ENCODE measurements at places on chromosomes 4 and X.
A peak's percentile ranks its signal among the peaks of the same experiment; 100 is the strongest.

GRCh38 chrX:15882704-15883539 is 28.3 kb upstream of the AP1S2 start:
- DNase-seq = no peak

DNA sequence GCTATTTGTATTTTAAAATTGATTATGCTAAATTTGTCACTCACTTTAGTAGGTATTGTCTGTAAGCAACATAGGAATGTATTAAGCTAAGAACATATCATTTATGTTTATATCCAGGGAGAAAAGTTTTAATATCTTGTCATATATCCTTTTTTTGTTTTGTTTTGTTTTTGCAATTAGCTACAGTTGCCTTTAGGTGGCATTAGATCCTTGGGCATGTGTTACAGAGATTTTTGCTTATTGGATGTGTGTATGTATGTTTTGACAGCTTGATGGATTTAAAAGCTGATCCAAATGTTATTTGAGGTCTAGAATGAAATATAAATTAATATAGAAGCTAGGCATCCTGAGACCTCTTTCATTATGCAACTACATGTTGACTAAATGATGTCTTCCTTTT is 36.1 kb upstream of the OTUD4 start:
- no peak for DNase-seq

GRCh38 chr4:73822812-73823504 is 13.5 kb upstream of the CXCL6 start:
- DNase-seq = no peak

DNA sequence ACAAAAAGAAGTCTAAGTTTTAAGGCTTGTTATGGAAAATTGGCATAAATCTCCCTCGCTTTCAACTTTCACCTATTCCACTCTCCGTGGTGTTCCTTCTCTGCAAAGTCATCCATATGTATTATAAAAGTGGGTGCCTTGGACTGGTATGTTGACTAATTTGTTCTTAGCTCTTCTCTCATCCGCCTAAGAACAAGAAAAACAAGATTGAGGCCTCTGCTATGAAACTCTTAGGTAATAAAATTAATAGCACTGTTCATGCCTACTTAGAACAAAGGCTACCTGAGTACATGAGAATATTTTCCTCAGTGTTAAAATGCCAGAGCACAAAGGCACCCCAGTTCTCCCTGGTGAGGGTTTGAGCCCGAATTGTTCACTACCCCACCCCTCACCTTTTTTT is 1.3 kb downstream of the CNGA1 start:
- DNase-seq = no peak

DNA sequence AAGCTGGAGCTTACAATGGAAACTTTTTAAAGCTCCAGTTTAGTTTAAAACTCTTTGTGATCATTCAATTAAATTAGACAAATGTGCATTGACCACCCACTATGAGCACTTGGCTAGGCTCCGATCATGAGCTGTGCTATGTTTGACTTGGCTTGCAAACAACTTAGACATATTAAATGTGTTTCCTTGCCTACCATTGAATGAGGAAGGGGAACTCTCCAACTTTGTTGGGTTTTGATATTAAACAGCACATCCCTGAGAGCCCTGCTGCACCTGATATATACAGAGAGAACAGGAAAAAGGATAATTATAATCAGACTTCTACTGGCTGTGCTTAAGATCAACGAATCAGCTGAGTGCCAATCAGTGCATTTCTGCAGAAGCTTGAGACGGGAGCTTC is 71.4 kb upstream of the ADGRL3 start:
- no peak for DNase-seq

- DNase-seq = no peak
These were observed 82.9 kb downstream of the CLCN4 start for GRCh38 chrX:10239611-10240064.

- no peak for DNase-seq
These were observed 15.6 kb upstream of the ART3 start for GRCh38 chr4:76058888-76059426.

GRCh38 chr4:39706334-39706733 is 8.4 kb downstream of the UBE2K start:
- DNase-seq = no peak

GRCh38 chr4:34950926-34951325 is 1293.4 kb downstream of the ARAP2 start:
- DNase-seq = no peak

DNA sequence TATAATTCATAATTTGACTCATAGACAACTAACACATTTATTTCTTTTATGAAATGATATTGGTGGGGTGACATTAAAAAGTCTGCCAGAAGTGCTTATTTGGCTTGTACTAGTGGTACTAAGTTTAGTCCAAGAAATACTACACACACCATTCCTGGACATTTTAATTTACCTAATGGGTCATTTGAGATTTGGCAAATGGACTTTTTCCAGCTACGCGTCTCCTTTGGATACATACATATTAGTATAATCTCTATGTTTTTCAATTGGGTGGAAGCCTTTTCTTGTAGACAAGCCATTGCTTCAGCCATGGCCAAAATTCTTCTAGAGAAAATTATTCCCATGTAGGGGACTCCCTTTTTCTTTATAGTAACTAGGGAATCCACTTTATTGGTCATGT is 968.5 kb downstream of the C4orf33 start:
- DNase-seq = no peak

DNA sequence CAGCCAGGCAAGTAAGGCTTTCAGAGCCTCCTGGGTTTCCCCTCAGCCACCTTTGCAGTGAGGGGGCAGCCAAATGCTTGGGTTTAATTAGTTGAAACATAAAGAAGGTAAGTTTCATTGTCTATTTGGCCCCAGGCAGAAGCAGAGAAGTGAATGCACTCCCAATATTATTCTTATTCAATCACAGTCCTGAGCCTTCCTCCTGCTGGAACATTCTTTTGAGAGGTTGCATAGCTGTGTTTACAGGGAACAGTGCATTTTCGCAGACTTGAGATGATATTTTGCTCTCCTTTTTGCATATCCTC is 13.9 kb downstream of the SLC2A9 start:
- DNase-seq = no peak

GRCh38 chr4:128715616-128716015 is 93.9 kb upstream of the JADE1 start:
- DNase-seq = no peak

GRCh38 chr4:176791591-176792325 is 964 bp downstream of the VEGFC start:
- DNase-seq = peak; percentile 20

- peak; percentile 46 for DNase-seq
These were observed 88.3 kb downstream of the ZNF718 start for GRCh38 chr4:212438-213188.

GRCh38 chr4:68445111-68445510 is 2.2 kb upstream of the TMPRSS11E start:
- no peak for DNase-seq

DNA sequence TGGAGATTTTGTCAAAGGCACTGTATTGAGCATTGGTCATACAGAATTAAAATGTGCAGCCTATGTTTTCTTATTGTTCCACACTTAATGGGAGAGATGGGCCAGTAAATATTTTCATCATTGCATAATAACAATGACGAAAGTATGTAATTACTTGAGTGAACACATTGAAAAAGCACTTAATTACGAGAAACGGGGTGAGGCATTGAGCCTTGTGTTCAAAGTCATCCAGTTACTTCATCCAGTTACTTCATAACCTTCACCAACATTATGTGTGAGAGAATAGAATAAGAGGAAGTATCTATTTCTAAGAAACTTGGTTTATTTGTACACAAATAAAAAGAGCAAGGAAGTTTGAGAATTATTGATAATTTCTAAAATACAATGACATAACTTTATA is 1427.0 kb downstream of the ADGRL3 start:
- DNase-seq = no peak

- no peak for DNase-seq
These were observed 76.6 kb downstream of the CHIC2 start for GRCh38 chr4:53987761-53988171.

- no peak for DNase-seq
These were observed 1163.5 kb upstream of the PABPC4L start for GRCh38 chr4:135365065-135365464.

DNA sequence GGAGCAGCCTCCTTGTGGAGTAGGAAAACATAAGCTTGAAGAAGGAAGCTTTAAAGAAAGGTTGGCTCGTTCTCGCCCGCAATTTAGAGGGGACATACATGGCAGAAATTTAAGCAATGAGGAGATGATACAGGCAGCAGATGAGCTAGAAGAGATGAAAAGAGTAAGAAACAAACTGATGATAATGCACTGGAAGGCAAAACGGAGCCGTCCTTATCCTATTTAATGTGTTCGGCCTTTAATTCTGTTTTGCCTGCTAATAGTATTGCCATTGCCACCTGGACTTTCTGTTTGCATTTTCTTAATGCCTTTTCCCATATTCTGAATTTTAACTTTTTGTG is 1.4 kb downstream of the TCEAL1 start:
- DNase-seq = no peak

- DNase-seq = no peak
These were observed 130.2 kb downstream of the CHRDL1 start for GRCh38 chrX:110665223-110666002.

DNA sequence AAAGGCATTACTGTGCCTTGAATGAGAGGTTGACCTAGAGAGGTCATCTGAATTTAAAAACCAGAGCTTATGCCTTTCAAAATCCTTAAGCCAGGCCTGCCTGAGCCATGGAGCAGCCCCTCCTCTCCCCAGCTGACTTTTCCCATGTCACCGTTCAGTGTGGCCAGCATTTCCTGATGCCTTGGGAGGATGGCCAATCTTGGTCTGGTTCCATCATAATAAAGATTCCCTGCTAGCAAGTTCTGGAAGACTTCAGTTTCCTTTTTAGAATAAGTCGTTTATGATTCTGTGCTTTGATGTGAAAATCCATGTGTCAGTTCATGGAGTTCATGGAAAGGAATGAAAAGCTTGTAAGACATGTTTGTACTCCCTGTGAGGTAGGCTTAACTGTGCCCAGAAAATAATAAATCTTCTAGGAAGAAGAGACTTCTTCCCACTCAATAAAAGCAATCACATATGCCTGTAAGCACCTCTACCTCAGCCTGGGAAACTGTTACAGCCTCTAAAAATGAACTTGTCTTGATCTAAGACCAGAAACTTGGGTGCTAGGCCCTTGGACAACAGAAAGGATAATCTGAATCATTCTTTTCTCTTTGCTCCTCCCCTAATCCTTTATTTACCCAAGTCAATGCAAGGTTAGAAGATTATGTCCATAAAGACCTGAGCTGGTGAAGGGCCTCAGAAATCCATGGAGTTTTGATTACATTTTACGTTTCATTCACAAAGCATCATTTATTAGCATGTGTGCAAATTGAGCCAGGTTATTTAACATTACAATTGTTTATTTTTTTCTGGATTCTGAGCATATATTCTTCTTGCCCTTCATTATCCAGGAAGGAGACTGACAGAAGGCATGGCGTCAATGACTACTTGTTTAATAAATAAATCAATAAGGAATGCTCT is 84.0 kb upstream of the TBC1D9 start:
- no peak for DNase-seq

GRCh38 chr4:2812612-2813354 is 19.9 kb downstream of the SH3BP2 start:
- no peak for DNase-seq

DNA sequence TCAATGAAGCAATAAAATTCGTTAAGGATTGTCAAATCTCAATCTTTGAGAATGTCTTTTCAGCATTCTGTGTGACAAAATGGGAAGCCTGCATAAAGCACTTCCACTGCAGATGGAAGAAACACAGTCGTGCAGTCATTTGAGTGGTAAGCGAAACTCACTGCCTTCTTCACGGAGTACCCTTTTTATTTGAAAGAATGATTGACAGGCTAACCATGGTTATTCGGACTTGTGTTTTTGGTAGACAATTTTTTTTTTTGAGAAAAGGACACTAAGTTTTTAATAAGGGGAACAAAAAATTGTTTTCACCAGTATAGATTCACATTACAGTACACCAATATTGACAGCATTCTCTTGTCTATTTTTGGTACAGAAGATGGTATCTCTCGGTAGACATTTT is 86.9 kb upstream of the MSX1 start:
- DNase-seq = no peak

DNA sequence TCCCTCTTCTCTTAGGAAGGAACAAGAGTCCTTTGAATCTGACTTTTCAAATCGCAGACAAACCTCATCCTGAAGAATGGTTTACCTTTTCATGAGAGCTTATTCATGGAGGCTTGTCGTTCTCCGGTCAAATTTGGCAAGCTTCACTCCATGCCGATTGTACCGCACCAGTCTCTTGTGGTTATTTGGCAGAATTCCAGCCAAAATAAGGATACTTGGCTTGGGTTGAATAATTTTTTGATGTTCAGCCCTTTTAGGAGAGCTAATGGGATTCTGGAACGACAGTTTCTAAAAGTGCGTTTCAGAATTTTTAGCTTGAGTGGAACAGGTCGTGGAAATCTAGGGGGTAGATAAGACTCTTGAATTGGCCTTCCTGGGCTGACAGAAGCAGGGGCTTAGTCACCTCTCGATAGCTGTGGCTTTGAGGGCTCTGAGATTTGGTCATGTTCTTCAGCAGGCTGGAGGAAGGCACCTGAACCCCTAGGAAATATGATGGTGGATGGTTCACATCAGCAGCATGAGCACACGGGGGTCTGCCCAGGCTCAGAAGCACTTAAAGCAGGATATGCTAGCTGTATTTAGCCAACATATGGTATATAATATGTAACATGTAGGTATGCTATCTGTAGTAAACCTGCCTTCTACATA is 1.5 kb downstream of the KLHL2 start:
- no peak for DNase-seq

- no peak for DNase-seq
These were observed 136.5 kb downstream of the IL15 start for GRCh38 chr4:141772838-141773237.

- DNase-seq = no peak
These were observed 296.7 kb upstream of the CASK start for GRCh38 chrX:42220083-42220482.

- no peak for DNase-seq
These were observed 1397.6 kb downstream of the FAM133A start for GRCh38 chrX:95071621-95072020.

DNA sequence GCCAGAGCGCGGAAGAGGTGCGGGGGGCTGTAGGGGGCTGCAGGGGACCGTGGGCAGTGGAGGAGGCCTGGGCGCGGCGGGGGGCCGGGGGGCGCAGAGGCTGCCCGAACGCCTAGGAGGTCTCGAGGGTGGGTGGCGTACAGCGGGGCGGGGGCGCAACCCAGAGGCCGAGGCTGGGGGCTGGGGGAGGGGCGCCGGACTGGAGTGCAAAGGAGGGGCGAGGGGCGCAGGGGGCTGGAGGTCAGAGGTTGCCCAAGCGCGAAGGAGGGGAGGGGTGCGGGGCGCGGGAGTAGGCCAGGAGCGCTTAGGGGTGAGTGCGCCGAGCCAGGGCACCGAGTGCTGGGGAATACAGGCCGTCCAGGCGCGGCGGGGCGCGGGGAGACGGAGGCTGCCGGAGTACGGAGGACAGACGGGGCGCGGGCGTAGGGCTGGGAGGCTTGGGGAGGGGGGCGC is 255 bp downstream of the GYG2 start:
- no peak for DNase-seq

All from mesothelial cell of epicardium (in vitro differentiated cells).